ENCODE measurements at places on chromosomes 6 and 20.

- DNase-seq = no peak
Observed at GRCh38 chr6:105151644-105152043, 28.2 kb downstream of the POPDC3 start.

DNA sequence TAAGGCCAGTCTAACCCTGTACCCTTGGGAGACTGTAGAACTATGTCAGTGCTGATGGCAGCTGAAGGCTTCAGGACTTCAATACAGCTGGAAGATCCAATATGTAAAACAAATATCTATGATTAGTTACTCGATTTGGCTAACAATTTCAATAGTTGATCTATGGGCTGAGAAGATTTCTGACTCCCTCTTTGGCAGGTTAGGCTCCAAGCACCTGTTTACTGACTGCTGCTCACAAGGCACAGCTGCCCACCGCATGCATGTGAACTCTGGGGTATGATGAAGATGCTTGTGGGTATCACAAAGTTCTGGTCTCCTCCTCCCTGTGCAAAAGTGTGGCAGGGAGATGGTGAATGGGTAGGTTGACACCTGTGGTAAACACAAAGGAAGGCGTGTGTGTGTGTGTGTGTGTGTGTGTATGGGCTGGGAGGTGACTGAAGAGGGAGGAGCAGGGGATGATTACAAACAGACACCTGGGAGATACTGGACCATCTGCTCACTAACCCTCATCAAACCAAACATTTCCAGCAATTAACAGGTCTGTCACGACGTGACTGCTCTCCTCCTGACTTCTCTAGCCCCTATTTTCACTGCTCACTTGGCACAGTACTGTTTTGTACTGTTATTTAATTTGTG is 18.1 kb downstream of the ELMO2 start:
- peak; percentile 51 for DNase-seq

DNA sequence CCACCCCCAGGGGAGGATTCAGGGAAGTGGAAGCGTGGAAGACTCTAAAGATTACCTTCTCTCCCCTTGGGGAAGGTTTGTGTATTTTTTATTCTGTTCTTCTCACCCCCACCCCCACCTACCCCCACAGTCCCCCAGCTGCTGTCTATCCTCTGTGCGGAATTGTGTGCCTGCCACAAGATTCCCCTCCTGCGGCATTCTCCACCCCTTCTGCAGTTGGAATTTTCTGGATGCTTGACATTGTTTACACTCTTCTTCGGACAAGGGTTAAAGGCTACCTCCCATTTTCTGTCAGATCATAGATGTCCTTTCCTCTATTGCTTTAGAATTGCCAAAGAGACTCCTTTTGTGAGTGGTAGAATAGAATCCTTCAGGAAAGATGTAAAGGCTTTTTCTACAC is 60.4 kb upstream of the EDN3 start:
- no peak for DNase-seq

- no peak for DNase-seq
Observed at GRCh38 chr6:99790679-99791078, 184.0 kb downstream of the PRDM13 start.

DNA sequence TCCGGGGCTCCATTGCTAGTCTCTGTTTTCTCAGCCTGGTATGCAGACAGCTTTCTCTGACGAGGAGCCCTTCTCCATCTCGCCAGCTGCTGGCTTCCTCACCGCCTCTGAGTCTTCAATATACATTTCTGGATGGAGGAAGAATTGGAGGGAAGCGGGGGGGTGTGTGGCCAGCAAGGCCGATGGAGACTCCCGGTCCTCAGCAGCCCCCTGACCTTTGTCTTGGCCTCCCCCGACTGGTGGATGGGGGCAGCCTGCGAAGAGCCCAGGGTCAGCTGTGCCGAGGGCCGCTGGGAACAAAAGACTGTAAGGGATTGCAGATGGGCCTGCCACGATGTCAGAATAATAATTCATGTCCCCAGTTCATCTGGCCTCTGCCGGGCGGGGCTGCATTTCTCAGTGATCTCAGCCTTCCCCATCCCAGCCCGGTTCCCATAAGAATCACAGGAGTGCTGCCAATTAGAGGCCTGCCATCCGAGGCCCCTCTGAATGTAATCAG is 54.3 kb upstream of the STX16 start:
- no peak for DNase-seq

DNA sequence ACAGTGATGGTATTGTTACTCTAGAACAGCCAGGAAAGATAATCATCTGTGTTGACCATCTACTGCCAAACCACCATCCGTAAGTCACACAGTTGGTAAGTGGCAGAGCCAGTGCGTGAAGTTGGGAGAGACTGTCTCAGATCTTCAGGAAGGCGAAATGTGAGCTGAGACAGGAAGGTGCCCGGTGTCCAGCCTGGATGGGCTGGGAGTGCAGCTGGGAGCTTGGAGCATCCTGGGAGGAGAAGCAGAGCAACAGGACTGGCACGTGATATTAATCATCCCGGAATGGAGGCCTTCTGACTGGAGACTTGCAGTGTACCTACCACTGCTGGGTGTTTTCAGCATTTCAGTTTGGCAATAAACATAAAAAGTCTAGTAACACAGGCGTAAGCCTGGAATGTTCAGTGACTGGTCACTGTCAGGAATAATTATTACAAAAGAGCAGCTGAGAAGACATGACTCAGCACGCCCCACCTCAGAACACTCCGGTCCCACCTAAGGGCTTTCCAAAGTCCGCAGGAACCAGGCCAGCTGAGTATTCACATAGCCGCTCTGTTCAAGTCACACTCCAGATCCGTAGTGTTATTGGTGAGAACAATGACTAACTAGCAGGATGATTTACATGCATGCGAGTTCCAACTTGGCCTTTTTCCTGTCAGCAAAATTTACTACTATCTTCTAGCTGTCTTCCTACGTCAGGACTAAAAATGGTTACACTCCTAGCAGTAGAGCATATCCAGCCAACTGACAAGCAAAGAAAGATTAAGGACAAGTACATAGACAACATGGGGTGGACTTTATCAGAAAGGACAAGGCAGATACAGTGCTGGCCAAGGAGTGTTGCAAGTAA is 45.1 kb upstream of the PNRC1 start:
- DNase-seq = peak; percentile 65

- DNase-seq = peak; percentile 100
Observed at GRCh38 chr6:37222125-37222967, 35.2 kb upstream of the TBC1D22B start.

DNA sequence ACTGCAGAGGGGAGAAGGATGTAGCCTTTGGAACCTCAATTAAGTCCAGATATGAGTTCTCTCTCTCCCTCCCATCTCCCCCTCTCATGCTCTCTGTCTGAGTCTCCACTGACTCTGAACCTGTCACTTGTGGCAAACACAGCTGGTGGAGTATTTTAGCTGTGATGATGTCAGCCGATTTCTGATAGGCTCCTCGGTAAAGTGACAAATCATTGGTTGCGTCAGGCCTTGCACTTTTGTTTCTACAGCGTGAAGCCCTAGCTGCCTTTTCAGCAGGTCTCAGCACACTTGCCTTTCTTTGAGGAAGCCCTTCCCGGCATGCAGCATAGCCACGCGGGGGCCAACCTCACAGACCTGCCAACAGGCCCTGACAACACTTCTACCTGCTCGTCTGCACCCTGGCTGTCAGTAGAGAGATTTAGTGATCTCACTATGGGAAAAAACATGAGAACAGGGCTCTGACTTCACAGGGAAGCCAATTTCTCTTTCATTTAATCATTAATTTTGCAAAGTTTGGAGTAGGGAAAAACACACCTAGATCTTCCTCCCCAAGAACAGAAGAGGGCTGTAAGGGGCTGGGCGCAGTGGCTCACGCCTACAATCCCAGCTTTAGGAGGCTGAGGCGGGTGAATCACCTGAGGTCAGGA is 84.4 kb downstream of the GMPR start:
- peak; percentile 85 for DNase-seq

- no peak for DNase-seq
Observed at GRCh38 chr6:113562248-113562647, 294.9 kb upstream of the MARCKS start.

- no peak for DNase-seq
Observed at GRCh38 chr6:83838727-83839126, 14.4 kb upstream of the RIPPLY2 start.

DNA sequence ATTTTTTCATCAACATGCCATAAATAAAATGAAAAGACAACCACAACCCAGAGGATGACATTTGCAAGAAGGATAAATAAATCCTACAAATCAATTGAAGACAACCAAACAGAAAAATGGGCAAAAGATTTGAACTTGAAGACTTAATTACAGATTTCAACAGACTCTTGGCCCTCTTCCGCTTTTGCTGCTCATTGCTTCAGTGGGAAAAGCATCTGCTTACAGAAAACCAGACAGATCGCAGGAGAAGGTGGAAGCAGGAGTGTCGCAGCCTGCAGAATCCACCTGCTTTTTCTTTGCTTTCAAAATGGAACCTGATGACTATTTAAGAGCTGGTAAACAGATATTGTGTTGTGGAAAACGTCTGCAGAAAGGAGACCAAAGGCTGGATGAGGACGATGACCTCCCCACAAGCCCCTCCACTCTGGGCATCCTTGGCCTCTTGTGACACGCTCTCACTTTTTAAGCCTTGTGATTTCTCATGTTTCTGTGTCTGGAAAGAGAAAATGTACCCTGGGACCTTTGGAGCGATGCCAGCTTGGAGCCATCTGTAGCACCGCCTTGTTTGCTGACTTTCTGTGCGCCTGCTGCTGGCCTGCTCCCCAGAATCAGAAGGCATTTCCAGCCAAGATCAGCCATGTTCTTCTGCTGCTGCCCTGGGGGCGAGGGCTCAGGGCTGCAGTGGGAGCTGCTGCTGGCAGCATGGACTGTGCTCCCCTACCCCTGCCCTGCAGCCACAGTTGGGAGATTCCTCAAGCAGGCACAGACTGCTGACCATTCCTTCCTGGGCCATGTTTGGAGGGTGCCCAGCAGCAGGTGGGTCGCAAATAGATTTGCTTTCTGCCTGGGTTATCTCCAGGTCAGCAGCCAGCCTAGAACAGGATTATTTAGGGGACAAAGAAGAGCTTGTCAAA is 3.6 kb upstream of the CSTL1 start:
- peak; percentile 65 for DNase-seq

DNA sequence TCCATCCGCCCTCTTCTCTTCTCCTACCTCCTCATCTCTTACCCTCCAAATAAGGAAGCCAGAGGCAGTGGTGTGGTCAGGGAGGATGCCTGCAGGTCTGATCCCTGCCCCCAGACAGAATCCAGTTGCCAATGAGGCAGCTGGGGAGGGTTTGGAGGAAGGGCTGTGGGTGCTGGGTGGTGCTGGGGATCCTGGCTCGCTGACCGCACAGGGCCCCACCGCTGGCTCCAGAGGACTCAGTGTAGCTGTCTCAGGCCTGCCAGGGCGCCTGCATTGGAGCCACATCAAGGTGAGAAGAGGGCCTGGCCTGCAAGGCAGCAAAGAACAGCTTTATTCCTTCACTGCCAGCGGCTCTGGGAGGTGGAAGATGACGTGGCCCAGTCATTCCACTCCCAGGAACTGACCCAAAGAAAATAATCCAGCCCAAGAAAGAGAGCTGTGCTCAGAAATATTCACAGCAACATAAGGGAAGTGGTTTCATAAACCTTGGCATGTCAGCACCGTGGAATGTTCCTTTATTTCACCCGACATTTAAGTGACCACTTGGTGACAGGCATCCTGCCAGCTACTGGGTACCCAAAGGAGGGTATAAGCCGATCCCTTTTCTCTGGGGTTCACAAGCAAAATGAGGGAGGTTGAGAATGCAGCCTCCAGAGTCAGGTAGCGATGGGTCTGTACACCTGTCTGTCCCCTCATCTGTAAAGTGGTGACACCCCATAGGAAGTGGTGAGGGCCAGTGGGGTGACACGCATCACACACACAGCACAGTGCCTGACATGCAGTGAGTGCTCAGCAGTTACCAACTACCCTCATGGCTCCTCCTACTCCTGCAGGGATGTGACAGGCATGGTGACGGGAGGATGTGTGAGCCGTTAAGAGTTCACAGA is 125.1 kb downstream of the SNX5 start:
- no peak for DNase-seq

- no peak for DNase-seq
Observed at GRCh38 chr20:32474967-32475811, 109.9 kb downstream of the NOL4L start.

GRCh38 chr6:84728602-84729001 is 35.8 kb downstream of the TBX18 start:
- peak; percentile 7 for DNase-seq

DNA sequence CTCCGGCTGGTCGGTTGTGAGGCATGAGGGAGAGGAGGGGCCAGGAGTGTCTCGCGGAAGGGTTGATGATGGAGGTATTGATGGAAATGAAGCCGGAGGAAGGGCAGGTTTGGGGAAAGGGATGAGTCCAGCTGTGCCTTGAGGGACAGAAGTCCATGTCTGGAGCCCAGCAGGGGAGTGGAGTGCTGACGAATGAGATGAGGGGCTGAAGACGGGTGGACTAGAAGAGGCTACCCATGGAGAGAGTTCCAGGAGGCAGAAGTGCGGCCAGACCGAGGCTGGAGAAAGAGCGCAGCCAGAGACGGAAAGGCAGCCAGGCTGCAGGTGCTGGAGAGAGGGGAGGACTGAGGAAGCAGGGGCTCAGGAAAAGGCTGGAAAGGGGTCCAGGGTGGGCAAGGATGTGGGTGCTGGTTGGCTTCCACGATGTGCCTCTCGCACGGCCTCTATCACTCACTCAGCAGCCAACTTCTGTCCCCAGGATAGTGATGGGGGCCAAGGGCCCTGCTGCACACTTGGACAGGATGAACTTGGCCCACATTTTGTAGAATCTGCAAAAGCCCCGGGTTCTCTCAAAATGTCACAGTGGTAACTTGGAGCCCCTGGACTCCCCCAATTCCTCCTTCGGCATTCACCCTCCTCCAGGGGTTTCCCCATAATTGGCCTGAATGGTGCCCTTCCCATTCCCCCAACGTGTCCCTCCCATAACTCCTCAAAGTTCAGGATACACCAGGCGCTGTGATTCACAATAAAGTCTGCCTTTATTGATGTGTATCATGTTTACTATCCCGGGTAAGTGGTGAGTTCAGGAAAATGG is 627 bp upstream of the EIF6 start:
- no peak for DNase-seq

DNA sequence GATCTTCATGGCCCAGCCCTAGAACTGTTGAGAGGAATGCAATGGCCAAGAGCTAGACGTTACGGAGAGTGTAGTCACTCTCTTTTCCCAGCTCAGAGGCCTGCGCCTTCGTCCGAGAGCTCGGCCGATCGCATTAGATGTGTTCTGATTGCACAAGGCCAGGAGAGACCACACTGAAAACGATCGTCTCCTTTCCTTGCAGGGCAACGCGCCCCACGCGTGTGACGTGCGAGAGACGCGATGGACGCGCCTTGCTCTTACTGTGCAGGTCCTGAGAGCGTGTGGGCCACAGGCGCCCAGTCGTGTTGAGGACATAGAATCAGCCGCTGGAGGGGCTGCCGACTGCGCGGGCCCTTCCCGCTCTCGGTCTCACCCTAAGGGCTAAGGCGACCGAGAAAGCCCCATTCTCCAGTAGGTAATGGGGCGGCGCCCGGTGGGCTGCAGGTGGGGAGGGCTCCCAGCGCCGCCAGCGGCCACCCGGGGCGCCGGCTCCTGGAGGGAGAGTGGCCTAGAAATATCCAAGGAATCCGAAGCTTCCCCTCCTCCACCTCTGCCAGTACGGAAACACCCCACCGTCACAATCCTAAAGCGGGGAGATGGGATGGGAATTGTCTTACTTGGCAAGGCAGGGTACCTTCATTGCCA is 26.9 kb downstream of the TFAP2B start:
- no peak for DNase-seq
